Activated CD4-positive, alpha-beta T cell treated with anti-CD3 and anti-CD28 coated beads for 24 hours (primary cell): ENCODE measurements at places on chromosomes 5 and 9.

DNA sequence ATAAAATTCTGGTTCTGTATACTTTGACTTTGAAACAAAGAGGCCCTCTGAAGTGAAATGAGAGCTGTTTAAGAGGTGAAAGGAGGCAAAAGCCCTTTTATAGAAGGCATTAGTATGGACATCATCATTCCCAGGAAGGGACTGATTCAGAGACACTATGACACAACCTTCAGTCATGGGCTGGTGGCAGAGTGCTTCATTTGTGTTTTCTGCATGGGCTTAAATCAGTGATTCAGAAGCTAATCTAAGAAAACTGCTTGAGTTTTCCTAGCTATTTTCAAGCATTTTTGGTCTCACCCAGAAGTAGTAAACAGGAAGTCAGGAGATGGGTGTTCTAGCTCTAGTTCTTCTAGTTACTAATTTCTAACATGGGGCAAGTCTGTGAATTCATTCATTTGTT lies 288.9 kb downstream of the TRPM3 start:
- no peak for DNase-seq

- no peak for DNase-seq
Observed at GRCh38 chr5:549229-549628, 25.0 kb upstream of the SLC9A3 start.

- DNase-seq = no peak
Observed at GRCh38 chr9:976258-976942, at the start of gene DMRT3. DMRT3 (plus strand) TSS chr9:976655; CDS start chr9:977002, 347 bp downstream.

GRCh38 chr5:157594675-157595459 lies 19.3 kb upstream of the ADAM19 start:
- DNase-seq = no peak

- no peak for DNase-seq
Observed at GRCh38 chr9:126338945-126339344, 12.3 kb downstream of the MVB12B start.

DNA sequence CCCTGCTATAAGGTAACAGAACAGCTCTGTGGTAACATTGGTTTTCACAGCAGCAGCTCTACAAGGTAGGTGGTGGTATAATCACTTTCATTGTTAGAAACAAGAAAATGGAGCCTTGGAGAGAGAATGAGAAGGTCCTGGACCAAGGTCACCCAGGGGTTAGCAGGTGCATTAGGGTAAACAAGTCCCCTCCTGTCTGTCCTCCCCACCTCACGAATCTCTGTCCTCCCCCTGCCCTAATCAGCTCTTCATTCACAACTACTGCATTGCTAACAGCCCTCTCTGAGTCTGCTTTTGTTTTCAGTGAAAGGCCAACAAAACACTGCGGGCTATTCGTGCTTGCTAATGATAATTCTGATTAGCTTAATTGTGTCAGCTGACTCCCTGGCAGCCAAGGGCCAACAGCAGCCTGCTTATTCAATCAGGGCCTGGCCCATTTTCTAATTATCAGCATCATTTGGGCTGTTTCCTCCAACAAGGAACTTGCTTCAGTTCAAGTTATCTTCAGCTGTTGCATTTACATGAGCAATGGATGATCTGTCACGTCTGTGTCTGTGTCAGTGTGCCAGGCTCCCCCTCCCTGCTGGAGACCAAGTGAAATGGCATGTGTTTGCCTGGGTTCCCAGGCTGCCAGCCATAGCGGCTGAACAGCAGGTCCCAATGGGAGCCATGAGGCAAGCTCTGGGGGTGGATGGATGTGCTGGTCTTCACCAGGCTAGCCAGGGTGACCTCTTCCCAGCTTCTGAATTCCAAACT lies 56.7 kb upstream of the EQTN start:
- no peak for DNase-seq

GRCh38 chr9:12469084-12469483 lies 224.1 kb upstream of the TYRP1 start:
- DNase-seq = no peak

- DNase-seq = no peak
Observed at GRCh38 chr5:132438917-132439316, 51.7 kb downstream of the IRF1 start.

DNA sequence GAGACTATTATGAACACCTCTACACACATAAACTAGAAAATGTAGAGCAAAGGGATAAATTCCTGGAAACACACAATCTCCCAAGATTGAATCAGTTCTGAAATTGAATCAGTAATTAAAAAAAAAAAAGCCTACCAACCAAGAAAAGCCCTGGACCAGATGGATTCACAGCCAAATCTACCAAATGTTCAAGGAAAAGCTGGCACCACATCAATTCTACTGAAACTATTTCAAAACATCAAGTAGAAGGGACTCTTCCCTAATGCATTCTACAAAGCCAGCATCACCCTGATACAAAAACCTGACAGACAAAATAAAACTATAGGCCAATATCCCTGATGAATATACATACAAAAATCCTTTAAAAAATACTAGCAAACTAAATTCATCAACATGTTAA lies 25.4 kb upstream of the GRXCR2 start:
- no peak for DNase-seq

DNA sequence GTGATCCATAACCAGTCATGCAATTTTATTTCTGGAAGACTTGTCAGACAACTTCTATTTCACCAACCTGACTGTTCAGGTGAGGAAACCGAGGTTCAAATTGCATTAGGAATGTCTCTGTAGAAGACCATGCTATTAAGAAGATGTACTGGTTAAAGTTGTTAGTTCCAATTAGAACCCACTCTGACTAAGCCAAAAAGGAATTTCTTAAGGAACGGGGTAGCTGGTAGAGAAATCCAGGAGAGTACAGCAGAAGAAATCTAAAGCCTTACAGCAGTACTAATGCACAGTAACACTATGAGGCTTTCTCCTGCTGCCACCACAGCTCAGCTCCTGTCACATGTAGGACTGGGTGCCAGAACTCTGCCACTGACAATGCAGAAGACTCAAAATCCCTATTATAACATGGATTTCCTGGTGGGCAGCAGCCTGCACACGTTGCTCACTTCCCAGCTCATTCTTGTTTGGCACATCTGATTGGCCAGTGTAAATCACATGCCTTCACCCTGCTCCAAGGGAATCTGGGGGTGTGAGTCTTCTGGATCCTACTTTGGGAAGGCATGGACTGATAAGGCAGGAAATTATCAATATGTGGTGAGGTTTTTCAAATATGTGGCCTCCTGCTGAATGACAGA lies 37.1 kb downstream of the CAST start:
- no peak for DNase-seq

GRCh38 chr5:178123094-178123965 lies 7.5 kb upstream of the RMND5B start:
- DNase-seq = no peak

DNA sequence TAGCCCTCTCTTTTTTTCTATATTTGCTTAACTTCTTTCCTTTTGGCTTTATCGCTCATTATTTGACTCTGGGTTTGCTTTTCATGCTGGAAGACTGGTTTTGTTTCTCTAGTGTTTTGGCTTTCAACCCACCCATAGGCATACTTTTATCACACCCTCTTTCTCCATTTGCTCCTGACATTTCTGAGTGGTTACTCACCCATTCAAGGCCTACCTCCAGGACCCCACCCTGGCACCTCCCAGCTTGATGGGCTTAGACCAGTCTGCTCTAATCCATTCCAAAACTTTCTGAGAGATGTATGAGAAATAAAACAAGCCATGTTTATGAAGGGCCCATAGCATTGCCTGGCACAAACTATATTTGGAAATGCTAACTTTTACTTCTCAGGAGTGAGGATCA lies 18.1 kb downstream of the C6 start:
- DNase-seq = no peak

GRCh38 chr5:53942724-53943123 lies 367.6 kb downstream of the ARL15 start:
- no peak for DNase-seq

GRCh38 chr9:2645569-2645968 lies 24.0 kb downstream of the VLDLR start:
- DNase-seq = no peak

DNA sequence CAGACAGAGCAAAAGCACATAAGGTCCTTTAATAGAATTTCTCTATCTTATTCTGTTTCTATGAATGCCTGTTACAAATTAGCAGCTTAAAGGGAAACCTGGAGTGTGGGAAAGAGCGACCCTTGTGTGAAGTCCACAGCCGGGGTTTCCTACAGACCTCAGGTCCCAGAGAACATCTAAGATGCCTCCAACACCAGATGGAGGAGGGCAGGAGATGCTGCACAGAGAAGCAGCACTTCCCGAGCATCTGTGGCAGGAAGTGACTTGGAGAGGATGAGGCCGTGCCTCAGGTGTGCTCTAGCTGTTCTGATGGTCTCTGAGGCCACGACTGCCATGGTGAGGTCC lies 26.8 kb downstream of the IRF1 start:
- DNase-seq = no peak

DNA sequence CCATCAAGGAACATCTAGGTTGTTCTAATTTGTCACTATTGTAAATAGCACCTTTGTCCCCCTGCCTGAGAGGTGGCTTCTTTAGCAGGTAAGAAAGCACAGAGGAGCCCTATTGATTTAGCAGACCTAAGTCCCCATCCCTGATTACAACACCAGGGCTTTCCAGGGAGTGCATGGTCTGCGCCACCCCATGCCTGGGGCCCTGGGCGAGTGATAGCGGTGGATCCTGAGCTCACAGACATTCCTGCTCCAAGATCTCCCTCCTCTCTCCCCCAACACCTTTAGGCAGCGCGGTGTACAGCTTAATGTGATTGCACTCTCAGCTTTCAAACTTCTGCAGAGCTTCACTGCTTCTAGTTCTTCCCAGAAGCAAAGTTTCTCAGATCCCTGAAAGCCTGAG lies 67.4 kb upstream of the WWC1 start:
- no peak for DNase-seq

DNA sequence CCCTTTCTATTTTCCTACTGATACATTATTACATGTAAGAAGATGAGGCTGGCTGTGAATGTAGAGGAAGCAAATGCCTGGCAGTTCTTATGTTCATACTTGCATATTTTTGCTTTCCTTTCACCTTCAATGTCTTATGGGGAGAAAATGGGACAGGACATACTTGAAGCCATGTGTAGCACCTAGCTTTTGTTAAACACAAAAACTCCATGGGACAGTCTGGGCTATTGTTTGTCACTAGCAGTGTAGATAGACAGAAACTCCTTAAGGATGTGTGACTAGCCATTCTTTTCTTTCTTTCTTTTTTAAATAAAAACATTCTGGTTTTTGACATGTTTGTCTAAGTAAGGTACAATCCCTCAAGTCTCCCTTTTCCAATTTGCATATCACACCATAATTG lies 122.7 kb downstream of the ARL15 start:
- DNase-seq = no peak

DNA sequence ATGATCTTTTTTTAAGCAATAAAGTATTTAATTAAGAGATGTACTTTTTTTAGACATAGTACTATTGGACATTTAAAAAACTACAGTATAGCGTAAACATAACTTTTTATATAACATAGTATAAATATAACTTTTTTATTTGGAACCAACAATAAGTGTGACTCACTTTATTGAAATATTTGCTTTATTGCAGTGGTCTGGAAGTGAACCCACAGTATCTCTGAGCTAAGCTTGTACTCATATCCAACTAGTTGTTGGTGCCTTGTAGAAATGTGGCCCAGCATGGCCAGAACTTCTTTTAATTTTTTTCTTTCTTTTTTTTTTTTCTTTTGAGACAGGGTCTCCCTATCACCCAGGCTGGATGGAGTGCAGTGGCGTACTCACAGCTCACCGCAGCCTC lies 61.5 kb upstream of the GALNT10 start:
- DNase-seq = no peak

GRCh38 chr9:104774132-104774531 lies 10.2 kb downstream of the NIPSNAP3B start:
- DNase-seq = no peak

DNA sequence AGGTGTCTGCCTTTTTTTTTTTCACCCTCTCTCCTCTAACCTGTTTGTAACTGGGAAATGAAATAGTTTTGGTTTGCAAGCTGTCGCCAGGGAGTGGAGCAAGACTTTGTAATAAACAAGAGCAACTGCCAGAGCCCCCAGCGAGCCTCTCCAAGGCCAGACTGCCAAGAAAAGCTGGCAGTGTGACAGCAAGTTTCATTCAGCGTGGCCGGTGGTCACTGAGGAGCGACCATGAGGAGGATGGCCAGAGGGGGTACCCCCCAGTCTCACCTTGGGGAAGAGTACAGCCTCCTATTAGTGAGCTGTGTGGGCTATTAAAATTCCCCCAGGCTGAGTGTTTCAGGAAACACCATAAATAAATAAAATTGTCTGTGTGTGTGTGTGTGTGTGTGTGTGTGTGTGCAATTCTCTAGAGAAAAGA lies 49.9 kb downstream of the ZFAND5 start:
- DNase-seq = no peak

- DNase-seq = no peak
Observed at GRCh38 chr9:37693260-37693659, 42.5 kb downstream of the FRMPD1 start.

GRCh38 chr9:117258184-117258866 lies 156.5 kb downstream of the ASTN2 start:
- DNase-seq = no peak

- no peak for DNase-seq
Observed at GRCh38 chr5:180168758-180169157, 40.3 kb downstream of the RASGEF1C start.

DNA sequence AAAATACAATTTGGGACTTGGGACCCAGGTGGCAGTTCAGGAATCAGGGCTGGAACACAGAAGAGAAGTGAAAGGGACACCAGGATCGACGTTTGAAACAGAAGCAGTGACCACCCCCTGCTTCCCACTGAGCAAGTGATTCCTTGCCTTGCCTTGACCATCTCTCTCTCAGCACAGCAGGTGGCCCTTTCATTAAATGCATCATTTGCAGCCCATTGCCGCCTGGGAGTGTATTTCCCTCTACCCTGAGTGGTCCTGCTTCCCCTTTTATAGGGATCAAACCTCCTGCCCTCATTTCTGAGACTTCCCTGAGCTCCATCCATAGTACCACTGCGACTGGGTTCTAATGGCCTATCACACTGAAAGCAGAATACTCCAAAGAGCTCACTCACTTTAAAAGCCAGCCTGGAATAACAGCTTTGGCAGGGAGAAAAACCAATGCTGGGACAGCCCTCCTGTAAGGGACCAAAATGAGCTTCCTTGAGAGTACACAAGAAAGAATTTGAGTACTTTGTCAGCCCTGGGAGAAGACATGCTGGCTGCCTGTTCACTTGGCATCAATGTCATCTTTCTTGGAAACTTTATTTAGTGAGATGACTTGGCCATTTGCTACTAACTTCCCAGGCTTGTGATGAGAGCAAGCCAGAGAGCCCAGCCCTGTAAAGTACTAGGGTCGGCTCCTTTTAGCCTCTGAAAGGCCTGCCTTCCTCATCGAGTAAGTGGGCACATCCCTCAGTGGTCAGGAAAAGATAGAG lies 149.7 kb downstream of the SLIT3 start:
- no peak for DNase-seq

GRCh38 chr9:35981699-35982098 lies 23.7 kb upstream of the OR2S2 start:
- DNase-seq = no peak
